WERI-Rb-1 (cell line): ENCODE measurements at places on chromosomes 4 and X.
A peak's percentile ranks its signal among the peaks of the same experiment; 100 is the strongest.

DNA sequence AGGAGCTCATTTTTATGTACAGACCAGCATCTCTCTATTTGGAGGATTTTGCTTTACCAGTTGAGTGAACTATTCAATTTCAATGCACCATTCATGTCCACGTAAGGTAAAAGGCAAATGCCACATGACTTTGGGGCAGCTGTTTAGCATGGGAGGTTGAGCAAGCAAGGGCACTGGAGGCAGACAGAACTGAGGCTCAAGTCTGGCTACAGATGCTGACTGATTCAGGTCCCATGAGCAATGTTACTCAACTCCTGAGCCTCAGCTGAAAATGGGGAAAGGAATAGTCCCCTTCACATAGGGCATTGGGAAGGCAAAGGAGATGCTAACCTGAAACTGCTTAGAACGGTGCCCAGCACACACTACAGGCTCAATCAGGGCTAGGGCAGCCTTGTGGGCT lies 93.0 kb upstream of the MTM1 start:
- no peak for DNase-seq

DNA sequence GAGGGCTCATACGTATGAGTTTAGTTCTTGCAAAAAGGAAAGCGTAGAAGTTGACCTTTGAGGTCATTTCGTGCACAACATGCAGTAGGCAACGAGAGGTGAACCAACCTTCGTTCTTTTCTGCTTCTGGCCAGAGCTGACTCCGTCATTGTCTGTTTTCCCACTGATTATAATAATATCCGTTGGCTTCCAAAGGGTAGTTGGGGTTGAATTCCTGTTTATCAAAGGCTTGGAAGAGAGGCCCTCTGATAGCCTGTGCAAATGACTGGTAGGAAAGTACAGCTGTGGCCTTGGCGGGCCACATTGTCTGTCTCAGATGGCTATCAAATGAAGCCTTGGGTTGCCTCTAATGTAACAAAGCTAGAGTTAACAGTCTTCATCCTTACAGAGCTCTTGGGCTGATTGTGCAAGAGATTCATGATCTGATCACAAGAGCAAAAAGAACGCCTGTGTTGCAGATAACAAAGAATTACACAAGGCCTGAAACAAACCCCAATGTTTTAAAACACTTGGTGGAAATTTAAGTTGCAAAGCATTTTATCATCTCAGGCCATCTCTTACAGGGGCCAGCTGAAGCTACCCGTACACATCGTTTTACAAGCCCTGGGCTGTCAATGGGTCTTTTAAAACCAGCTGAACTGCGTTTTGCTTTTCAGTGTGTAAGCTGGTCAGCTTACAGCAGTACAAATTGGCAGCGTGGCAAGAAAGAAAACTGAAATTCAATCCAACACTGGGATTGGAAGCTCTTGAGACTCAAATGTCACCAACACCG lies 46.1 kb upstream of the FAM9C start:
- no peak for DNase-seq

DNA sequence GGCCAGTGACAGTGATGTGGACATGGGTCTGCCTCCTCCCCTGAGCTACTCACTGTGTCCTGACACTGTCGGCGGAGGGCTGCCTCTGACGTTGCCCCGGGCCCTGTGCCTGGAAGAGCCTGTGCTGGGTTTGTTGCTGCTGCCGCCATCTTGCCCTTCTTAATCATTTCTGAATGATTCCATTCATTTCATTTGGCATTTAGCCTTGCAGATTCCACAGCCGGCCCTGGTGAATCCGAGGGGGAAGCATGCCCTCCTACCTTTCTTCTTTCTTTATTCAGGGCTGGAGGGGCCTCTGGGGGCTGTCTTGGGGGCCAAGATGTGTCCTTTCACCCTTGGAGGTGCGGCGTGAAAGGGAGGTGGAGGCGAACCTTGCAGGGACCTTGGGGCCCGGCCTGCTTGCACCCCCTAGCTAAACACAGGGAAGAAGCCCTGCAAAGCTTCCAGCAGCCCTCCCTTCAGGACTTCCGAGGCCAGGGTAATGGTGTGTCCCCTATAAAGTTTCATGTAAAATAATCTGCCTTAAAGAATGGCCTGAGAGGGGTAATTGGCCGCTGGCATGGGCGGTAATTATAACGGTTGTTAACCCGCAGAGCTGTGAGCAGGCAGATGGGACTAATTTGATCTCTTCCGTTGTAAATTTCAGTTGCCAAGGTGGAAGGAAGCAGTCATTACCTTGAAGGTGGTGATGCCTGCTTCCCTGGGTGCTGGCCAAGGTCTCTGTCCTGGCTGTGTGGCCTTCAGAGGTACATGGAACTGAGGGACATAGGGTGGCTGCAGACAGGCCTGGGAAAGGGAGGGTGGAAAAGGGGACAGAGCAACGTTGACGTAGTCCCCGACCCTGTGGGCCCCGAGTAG lies 92.3 kb downstream of the PSAPL1 start:
- no peak for DNase-seq

- DNase-seq = no peak
These were observed 51.1 kb upstream of the PPP2R3B start for GRCh38 chrX:437661-438390.

GRCh38 chrX:8939322-8939721 lies 94.6 kb downstream of the FAM9B start:
- peak; percentile 23 for DNase-seq

DNA sequence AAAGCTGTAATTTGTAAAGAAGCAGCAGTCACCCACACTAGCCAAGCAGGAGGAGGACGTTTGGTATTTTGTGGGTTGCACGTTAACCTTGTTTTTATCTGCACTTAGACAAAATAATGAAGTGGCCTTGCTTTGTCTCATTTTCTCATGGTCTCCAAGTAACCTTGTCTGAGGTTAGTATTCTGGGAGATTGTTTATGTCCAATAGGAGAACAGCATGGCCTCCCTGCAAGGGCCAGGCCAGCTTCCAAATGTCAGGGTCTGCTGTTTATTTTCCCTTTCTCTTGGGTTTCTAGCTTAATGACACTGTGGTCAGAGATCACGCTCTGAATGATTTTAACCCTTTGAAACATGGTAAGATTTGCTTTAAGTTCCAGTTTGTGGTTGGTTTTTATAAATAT lies 29.9 kb downstream of the PNMA6E start:
- DNase-seq = no peak

DNA sequence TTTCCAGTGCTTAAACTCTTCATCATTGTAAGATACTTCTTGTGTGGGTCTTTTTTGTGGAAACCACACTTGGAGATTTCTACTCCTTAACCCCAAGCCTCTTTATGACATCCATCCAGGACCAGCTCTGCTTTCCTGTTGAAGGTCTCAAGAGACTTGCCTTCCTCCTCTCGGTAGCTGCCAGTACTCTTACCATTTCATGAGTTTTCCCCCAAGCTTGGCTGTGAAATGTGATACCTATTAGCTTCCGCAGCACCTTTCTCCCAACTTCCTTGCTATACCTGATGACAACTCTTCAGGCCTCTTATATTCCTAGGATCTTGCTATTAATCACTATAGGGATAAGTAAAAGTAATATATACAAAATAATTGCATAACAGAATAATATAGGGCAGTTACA lies 1.9 kb upstream of the DCK start:
- DNase-seq = no peak

DNA sequence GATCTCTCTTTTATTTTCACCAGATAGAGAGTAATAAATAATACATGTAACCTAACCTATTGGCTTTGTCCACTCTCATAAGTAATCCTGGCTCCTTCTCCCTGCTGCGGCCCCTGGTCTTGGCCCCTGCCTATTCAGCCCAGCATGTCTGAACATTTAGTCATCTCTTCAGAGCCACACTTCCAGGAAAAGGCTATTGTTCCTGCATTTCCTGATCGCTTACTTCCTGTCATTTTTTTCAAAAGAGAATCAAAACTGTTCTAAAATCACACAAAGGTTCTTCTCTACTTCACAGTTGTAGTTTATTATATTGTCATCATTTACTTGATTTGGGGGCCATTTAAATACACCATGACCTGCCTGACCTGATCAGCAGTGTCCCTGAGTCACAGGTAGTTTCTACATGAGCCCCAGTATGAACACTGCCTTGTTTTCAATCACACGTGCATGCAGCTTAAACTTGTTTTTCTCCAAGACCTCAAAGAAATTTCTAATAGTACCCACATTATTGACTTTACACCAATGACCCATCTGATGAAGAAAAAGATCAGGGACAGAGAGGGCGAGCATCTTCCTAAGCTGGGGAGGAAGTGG lies 47.4 kb upstream of the KDR start:
- DNase-seq = no peak

DNA sequence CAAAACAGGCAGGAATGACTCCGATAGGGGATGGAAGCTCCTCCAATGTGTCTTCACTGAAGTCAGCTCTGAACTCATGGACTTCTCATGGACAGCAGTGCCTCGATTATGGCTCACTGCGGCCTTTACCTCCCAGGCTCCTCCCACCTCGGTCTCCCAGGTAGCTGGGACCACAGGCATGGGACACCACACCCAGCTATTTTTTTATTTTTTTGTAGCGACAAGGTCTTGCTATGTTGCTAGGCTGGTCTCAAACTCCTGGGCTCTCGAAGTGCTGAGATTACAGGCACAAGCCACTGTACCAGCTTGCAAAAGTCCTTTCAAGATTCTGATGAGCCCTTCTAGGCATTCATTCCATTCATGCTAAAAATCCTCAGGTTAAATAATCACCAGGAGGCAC lies 181.5 kb downstream of the NSUN7 start:
- DNase-seq = no peak
